ENCODE measurements at places on chromosomes 5 and 9. TPM values are rescaled to one million over a fixed set of nuclear protein-coding genes. Genes with fewer than 3 reads are reported as not detected.

DNA sequence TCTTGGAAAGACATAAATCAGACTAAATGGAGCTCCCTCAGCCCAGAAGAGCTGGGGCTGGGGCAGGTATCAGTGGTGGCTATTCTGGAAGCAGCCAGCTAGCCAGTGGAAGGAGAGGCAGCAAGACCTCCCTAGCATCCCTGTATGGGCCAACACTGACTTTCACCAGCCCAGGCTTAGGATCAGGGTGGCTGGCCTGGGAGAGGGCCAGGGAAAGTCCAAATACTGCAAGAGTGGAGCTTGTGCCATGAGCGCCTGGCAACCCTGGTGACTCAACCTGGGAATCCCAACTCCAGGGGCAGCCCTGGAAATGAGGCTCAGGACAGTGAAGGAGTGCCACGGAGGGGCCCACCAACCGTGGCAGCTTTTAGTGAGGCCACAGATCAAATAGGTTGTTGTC is 7.6 kb upstream of the IRF1 start:
- DNase-seq: peak; percentile 51

- no peak for DNase-seq
Observed at GRCh38 chr9:134299068-134299467, 27.2 kb upstream of the RXRA start.

DNA sequence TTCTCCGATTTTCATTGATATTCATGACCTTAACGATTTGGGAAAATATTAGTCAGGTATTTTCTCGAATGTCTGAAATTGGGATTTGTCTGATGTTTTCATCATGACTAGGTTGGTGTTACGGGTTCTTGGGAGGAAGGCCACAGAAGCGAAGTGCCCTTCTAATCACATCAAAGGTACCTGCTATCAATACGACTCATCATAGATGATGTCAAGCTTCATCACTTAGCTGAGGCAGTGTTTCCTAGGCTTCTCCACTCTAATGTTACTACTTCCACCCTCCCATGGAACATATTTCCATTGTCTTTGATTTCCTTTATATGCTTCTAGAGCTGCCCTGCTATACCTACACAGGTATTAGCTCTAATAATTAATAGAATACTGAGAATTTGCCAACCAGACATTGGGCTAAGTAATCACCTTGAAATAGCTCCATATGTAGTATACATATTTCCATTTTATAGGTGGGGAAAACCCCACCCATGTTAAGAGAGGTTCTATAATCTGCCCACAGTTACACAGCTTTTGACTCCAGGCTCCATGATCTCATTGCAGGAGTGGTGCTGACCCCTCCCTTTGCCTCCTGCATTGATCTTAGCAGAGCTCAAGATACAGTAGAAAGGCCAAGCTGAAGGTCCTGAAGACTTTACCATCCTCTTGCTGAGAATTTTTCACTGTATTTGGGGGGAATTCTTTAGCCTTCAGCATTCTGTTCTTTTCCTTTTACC is 238.6 kb upstream of the ADAMTSL1 start:
- DNase-seq: no peak

DNA sequence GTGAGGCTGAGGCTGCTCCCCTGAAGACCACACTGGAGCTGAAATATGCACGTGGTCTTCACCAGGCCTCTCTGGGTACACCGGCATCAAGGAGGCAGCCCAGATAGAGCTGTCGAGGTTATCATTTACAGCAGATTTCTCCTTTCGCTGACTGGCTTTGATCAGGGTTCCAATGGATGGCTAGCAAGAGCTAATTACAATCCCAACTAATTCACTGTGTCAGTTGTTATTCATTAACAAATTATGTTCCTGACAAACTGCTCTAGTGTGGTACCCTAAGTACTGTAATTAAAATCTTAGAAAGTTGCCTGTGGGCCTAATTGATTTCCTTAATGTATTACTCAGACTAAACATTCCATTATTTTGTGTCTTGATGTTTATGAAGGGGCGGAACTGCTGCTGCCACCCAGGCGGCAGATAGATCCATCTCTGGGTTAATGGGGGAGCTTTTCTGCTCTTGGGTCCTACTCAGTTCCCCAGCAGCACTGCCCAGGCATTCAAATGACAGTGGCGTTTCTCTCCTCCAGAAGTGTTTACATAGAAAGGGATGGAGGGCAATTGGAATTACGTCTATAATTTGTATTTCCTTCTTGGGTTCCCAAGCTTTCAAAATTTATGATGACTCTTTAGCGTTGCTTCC is 71.7 kb upstream of the RAD23B start:
- no peak for DNase-seq

GRCh38 chr5:150624334-150625163 is 15.9 kb upstream of the SYNPO start:
- peak; percentile 57 for DNase-seq

DNA sequence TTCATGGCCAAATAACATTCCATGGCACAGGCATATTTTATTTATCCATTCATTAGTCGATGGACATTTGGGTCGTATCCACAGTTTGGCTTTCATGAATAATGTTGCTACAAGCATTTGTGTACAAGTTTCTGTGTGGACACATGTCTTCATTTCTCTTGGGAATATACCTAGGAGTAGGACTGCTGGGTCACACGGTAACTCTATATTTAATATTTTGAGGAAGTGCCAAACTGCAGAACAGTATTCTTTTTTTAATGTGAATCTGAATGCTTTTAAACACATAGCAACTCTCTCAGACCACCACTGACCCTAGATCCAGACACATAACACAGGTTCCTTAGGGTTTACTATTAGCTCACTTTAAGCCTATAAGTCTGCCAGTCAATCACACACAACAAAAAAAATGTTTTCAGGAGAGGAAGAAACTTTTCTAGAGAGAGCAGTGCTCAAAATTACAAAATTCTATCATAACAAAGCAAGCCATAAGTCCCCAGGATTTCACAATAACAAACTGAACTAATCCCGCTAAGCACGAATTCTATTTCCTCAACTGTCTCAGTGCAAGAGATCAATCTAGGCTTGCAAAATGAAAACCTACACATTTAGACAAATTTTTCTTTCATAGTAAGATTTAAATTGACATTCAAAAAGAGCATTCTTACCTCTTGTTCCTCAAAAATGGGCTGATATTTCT is 41.8 kb upstream of the GABBR2 start:
- DNase-seq: no peak

DNA sequence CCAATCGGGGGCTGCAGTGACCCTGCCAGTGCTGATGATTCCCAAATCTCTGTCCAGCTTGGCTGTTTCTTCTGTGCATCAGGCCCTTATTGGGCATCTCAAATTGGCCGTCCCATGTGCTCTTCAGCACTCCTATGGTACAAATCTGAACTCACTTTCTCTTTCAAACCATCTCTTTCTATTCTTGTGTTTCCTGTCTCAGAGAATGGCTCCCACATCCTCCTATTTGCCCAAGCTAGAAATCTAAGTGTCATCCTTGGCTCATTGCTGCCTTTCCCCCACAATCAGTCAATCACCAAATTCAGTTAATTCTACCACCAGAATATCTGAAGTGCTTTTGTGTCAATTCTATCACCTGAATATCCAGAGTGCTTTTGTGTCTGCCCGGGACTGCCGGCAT is 336.6 kb downstream of the CWC27 start:
- DNase-seq: no peak

GRCh38 chr5:136053336-136054141 is 24.8 kb downstream of the TGFBI start:
- peak; percentile 73 for DNase-seq

GRCh38 chr5:89016741-89017303 is 133.8 kb upstream of the MEF2C start:
- DNase-seq: no peak

DNA sequence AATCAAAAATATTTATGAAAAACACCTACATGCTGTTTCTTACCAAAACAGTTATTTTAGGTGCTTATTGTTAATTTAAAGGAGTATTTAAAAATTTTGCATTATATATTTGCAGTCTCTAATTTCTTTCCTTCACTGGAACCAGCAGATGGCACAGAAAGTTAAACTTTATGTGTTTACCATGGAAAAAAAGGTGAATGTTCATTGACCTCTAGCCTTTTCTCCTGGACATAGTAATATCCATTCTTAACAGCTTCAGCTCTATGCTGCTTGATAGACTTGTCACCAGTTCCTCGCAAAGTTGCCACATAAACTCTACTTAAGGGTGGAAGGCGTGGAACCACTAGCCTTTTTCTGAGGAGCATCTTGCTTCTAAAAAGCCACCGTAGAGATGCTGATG is 38.7 kb upstream of the NUDT12 start:
- no peak for DNase-seq

DNA sequence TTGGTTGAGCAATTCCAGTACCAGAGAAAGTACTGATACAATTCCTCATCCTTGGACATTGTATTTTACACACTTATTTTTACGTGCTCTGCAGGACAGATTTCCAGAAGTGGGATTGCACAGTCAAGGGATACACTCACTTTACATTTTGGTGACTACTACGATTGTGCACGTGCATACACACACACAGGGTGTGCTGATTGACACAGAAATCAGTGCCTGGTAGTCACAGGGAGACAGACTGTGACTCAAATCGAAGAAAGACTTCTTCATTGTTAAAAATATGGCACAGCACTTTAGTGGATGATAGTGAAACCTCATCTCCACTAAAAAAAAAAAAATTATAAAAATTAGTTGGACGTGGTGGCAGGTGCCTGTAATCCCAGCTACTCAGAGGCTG is 1.5 kb downstream of the GARIN3 start:
- DNase-seq: no peak

GRCh38 chr9:96605328-96605727 is 14.3 kb downstream of the CDC14B start:
- DNase-seq: peak; percentile 32

- DNase-seq: no peak
Observed at GRCh38 chr9:95494022-95494415, 22.8 kb downstream of the PTCH1 start.

DNA sequence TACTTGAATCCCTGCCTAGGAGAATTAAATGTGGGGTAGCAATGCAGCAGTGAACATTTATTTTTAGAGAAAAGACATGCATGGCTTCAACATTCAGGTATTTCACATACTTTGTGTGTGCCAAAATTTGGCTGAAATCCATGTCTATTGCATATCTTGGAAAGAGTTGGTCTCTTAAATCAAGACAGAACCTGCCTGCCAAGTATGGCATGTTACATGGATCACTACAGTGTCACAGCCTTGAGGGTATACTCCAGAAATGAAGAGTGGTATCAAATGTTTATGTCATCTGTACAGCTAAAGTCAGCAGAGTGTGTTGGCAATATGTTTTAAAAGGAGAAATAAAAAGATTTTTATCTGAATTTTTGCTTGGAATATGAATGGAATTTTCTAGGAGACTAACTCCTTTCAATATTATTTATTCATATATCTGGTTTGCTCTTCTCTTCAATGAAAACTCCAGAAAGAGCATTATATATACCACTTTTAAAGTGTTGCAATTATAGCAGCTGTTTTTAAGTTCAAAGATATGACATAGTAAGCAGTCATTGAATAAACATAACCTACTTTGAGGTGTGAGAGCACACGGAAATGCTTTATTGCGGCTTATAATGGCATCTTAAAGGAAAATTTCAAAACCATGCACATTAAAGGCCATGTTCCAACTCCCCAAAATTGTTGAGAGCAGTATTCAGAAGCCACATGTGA is 95.4 kb upstream of the MINAR2 start:
- no peak for DNase-seq

GRCh38 chr5:148214665-148215185 is 11.9 kb downstream of the SPINK6 start:
- DNase-seq: peak; percentile 1

The DBH gene
- total RNA-seq: not detected

The CCNI2 gene
- total RNA-seq: not detected

The LCN15 gene
- 0.22 TPM for total RNA-seq

The PTPA gene
- 94.8 TPM for total RNA-seq

The SLC4A9 gene
- total RNA-seq: not detected

The ADGRD2 gene
- not detected for total RNA-seq

The HIGD2A gene
- total RNA-seq: 41.3 TPM

The HRCT1 gene
- total RNA-seq: 1.8 TPM

The ANGPTL2 gene
- total RNA-seq: 7.6 TPM

The TRIP13 gene
- total RNA-seq: 3.0 TPM

All from lung microvascular endothelial cell (primary cell).